ENCODE measurements at places on chromosomes 4 and X. TPM values are rescaled to one million over a fixed set of nuclear protein-coding genes. Genes with fewer than 3 reads are reported as not detected.
A peak's percentile ranks its signal among the peaks of the same experiment; 100 is the strongest.

DNA sequence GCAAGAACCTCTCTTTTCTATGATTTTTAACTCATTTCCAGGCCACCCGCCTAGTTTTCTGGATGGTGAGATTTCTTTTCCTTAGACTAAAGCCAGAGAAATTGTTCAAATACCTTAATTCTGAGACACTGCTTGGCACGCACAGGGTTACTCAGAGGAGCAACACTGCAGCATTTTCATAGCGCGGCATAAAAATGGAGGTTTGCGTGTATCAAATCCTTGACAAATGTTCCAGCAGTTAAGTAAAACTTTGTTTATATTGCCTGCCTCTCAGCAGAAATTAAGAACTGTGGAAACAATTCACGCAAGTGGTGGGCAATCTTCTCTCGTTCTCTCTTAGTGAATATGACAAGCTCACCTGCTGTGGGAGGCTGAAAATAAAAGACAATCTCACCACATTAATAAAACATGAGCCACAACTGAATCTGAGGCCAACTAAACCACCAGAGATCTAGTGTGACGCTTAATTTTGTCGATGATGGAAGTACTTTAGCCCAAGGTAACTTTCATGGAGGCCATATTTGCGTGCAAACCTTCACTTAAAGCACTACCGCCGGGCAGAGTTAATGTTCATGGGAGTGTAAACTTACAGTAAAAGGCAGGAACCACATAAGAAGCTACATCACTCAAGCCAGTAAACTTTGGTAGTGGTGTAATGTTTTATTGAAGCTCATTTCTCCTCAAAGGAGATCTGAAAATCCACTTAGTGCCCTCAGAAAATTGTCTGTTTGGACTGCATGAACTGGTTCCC lies 894.8 kb upstream of the EPHA5 start:
- DNase-seq = no peak

DNA sequence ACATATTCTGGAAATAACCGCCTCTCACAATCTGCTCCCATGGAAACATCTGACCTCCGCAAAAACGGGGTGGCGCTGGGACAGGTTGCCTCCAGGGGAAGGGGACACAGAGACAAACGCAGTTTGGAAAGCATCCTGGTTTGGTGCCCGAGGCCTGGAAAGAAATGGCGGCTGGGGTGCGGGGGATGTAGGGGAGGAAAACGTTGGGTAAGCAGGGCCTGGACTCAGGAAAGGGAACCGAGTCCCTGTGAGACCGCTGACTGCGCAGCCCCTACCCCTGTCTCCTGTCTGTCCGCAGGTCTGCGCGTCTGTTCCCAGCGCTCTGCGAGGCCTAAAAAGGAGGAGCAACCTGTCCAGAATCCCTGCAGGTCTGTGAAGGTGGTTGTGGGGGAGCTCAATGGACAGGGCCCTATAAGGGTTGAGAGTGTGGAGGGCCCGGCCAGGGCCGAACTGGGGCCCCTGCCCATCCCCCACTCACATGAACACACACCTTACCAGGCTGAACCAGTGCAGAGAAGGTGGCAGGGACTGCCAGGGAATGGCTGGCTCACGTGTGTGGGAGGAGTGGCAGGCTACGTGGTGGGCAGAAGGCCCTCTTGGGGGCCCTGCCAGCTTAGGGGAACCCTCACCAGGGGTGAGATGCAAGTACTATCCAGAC lies 672 bp downstream of the TCEAL3 start:
- DNase-seq = peak; percentile 12

Gene SSX2B
- total RNA-seq = not detected

- DNase-seq = no peak
Measured at GRCh38 chr4:8150152-8151090, 8.2 kb downstream of the ABLIM2 start.

DNA sequence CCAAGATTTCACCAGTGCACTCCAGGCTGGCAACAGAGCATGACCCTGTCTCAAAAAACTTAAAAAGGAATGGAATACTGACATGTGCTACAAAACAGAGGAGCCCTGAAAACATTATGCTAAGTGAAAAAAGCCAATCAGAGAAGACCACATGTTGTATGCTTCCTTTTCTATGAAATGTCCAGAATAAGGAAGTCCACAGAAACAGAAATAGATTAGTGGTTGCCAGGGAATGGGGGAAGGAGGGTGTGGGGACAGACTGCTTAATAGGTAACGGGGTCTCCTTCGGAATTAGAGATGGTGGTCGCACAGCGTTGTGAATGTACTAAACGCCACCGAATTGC lies 30.1 kb upstream of the KIAA0232 start:
- DNase-seq = no peak

Gene EDA2R
- 1.1 TPM for total RNA-seq

Gene CDK16
- total RNA-seq = 78.9 TPM

- no peak for DNase-seq
Measured at GRCh38 chrX:2585158-2585470, 84.3 kb upstream of the DHRSX start.

- no peak for DNase-seq
Measured at GRCh38 chr4:182242787-182243186, 415 bp upstream of the TENM3 start.

DNA sequence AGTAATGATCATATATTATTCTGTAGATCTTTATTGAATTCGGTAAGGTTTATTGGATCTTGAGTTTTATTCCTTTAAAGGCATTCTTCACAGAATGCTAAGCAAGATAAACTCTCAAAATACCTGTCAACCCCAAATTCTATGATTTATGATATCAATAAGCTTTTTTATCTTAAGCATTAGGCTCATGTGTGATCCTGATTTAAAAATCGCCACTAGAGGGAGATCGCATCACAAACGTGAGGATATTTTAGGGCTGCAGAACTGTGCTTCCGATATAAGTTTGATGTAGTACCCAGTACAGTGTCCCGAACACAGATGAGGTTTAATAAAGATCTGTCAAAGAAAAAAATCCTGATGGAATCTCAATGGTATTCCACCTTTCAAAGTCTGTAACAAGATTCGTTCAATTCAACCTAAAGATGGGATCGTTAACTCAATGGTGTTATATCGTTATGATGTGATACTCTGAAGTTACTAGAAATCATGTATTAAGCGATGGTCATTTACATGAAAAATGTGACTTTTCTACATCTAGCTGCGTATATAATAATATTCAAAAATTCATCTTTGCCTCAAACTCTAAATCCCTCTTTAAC lies 169.0 kb downstream of the CORIN start:
- peak; percentile 15 for DNase-seq

GRCh38 chr4:42750091-42750490 lies 93.2 kb upstream of the ATP8A1 start:
- DNase-seq = peak; percentile 27

DNA sequence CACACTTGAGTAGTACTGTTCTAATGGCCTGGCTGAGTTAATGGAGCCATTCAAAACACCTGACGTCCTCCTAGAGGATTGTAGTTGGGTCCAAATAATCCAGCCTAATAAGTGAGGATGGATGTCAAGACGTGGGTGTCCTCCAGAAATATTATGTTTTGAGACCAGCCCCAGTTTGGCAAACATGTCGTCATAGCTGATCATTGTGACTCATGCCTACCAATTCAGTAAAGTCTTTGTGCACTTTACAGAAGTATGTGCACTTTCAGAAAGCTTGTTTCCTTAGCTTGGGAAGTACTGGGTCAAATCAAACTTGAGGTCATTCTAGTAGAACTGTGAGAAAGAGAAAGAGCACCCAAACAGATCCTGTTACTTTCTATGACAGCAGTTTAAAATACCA lies 37.6 kb upstream of the GLRA2 start:
- no peak for DNase-seq

Gene EGFL6
- 0.19 TPM for total RNA-seq

GRCh38 chr4:41381384-41381783 lies 124.7 kb downstream of the UCHL1 start:
- no peak for DNase-seq

GRCh38 chrX:10965174-10965798 lies 145.8 kb upstream of the HCCS start:
- DNase-seq = no peak

Gene AMTN
- not detected for total RNA-seq

GRCh38 chrX:3161681-3162080 lies 120.4 kb downstream of the ARSF start:
- DNase-seq = no peak

DNA sequence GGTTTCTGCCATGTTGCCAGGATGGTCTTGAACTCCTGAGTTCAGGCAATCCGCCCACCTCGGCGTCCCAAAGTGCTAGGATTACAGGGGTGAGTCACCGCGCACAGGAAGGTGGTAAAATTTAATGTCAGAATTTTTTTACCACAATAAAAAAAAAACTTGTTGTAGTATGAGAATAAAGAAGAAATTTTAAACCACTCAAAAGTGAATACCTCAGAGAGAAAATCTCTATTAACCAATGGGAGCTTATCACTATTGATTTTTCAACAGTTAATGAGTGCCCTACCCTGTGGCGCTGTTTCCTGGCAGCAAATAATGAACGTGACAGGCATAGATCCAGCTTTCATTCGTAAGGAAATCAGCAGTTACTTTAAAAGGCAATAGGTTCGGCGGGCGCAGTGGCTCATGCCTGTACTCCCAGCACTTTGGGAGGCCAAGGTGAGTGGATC lies 32.7 kb upstream of the SLC25A4 start:
- DNase-seq = no peak

GRCh38 chr4:101787701-101788316 lies 2.7 kb upstream of the BANK1 start:
- DNase-seq = no peak

- DNase-seq = no peak
Measured at GRCh38 chr4:169724260-169724659, 33.5 kb downstream of the HPF1 start.

DNA sequence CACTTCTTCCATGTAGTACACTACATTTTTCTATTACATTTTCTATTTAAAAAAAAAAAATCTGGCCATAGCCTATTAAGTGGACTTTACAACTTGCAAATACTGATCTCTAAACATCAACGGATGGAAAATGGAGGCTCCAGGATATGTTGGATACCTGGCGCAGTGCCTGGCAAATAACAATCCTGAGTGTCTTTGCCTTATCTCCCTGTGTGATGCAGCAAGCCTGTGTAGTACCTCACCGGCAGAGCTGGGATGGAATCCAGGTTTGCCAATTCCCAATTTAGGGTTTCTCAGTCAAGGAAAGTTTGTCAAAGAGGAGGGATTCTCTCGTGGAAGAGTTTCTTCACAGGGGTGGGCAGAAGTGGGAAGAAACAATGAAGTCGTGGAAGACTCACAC lies 93.2 kb downstream of the KDR start:
- DNase-seq = no peak

GRCh38 chr4:27684610-27685011 lies 824.0 kb downstream of the STIM2 start:
- peak; percentile 48 for DNase-seq

Gene PNCK
- total RNA-seq = 0.71 TPM

- DNase-seq = no peak
Measured at GRCh38 chrX:120790552-120790951, 85.1 kb downstream of the CT47B1 start.

- DNase-seq = no peak
Measured at GRCh38 chrX:13717700-13718472, 16.5 kb downstream of the TRAPPC2 start.

Gene SH3RF1
- total RNA-seq = 0.39 TPM

Gene WDR17
- 2.2 TPM for total RNA-seq

- no peak for DNase-seq
Measured at GRCh38 chr4:26576231-26576739, 7.6 kb upstream of the TBC1D19 start.

- peak; percentile 71 for DNase-seq
Measured at GRCh38 chrX:75522565-75523431, at the start of gene ZDHHC15. TSS of gene ZDHHC15 (minus strand) at chrX:75523037. CDS start at chrX:75523024, 13 bp downstream.

Gene TMPRSS11F
- not detected for total RNA-seq

DNA sequence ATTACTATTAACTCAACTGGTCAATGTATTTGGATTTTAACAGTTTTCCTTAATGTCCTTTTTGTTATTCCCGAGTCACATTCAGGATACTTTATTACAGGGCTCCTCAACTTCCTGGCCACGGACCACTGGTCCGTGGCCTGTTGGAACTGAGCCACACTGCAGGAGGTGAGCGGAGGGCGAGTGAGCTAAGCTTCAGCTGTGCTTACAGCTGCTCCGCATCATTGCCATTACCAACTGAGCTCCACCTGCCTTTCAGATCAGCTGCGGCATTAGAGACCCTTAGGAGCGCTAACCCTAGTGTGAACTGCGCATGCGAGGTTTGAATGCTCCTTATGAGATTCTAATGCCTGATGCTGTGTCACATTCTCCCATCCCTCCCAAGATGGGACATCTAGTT lies 591.7 kb downstream of the CCSER1 start:
- no peak for DNase-seq

- no peak for DNase-seq
Measured at GRCh38 chr4:8407756-8408155, 32.8 kb downstream of the ACOX3 start.

Gene TLR7
- not detected for total RNA-seq

- DNase-seq = no peak
Measured at GRCh38 chrX:45712067-45712466, 511.4 kb upstream of the DIPK2B start.

Gene CCNA2
- 118 TPM for total RNA-seq

Gene CT45A3
- not detected for total RNA-seq

- no peak for DNase-seq
Measured at GRCh38 chr4:54074381-54074780, 10.0 kb upstream of the CHIC2 start.

- no peak for DNase-seq
Measured at GRCh38 chrX:50705042-50705441, 109.0 kb downstream of the SHROOM4 start.

Gene ENPEP
- total RNA-seq = not detected

Gene TMSB15C
- total RNA-seq = 3.3 TPM

Gene PPP2R2C
- not detected for total RNA-seq

DNA sequence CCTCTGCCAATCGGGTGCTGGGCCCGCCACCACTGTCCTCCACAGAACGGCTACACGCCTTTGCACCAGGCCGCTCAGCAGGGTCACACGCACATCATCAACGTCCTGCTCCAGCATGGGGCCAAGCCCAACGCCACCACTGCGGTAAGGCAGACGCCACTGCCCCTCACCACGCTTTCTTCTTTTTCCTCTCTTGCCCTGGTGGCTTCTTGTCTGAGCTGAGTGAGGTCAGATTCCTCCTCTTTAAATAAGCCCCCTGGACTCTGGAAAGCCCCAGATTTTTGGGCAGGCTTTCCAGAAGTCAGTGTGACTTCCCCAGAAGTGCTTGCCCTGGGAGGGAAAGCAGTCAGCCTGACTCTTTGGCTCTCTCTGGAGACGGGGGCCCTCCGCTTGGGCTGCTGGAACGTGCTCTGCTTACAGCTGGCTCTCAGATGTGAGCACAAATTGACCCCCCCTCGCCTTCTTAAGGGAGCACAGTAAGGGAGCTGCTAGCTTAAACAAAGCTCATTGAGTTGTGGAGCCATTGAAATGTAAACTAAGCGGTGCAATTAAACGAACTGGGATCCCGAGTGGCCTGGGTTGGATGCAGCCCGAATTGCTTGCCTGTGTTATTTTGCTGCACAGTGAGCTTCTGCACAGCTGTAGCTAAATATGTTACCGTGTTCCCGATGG lies 243.1 kb downstream of the ANK2 start:
- no peak for DNase-seq

Gene MID2
- 10.1 TPM for total RNA-seq

GRCh38 chrX:129749069-129749468 lies 10.3 kb downstream of the XPNPEP2 start:
- no peak for DNase-seq

Gene FBXO8
- total RNA-seq = 18.9 TPM

All from activated CD4-positive, alpha-beta T cell treated with anti-CD3 and anti-CD28 coated beads for 36 hours (primary cell).